Activated B cell treated with CpG ODN at 0.5 μM for 24 hours (primary cell): ENCODE measurements at places on chromosomes 16 and 17.

- peaks cover 18% of the 10 kb centered on the region for H3K4me1 ChIP-seq
- H3K36me3 ChIP-seq, result peaks cover 10% of the 10 kb centered on the region
- no peak for DNase-seq
- peak overlapping the region; percentile 90 for H3K4me3 ChIP-seq
- no peaks in the 10 kb centered on the region for H3K27me3 ChIP-seq
Measured at GRCh38 chr17:16352667-16353316, 477 bp downstream of the CENPV start.

GRCh38 chr16:20089246-20089965, 15.7 kb upstream of the GPR139 start:
- no peaks in the 10 kb centered on the region for H3K27me3 ChIP-seq
- H3K27ac ChIP-seq, result no peak overlapping the region
- no peaks in the 10 kb centered on the region for H3K36me3 ChIP-seq
- no peak overlapping the region for H3K4me3 ChIP-seq
- no peak for DNase-seq
- H3K4me1 ChIP-seq, result no peaks in the 10 kb centered on the region

DNA sequence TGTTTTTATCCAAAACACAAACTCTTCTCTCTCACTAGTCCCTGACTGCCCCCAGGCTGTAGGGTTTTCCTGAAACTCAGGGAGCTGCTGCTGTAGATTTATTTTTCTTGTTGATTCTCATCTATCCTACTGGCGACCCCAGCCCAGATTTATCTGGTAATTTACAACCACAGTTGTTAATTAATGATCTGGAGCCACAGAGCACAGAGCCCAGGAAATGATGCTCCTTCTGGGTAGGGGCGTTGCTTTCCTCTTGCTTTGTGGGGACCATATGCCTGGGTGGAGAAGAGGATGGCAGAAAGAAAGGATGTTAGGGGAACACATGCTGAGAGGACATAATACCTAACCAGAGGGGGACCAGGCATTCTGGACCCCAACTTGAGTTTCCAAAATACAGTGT, 7.4 kb upstream of the ETV4 start:
- H3K4me3 ChIP-seq, result no peak overlapping the region
- H3K27ac ChIP-seq, result no peak overlapping the region
- no peak for DNase-seq
- H3K27me3 ChIP-seq, result peaks cover 46% of the 10 kb centered on the region
- H3K36me3 ChIP-seq, result no peaks in the 10 kb centered on the region
- no peaks in the 10 kb centered on the region for H3K4me1 ChIP-seq

- DNase-seq, result no peak
- H3K27me3 ChIP-seq, result no peaks in the 10 kb centered on the region
- no peak overlapping the region for H3K27ac ChIP-seq
- no peaks in the 10 kb centered on the region for H3K36me3 ChIP-seq
- H3K4me3 ChIP-seq, result no peak overlapping the region
Measured at GRCh38 chr16:57774705-57775285, 27.5 kb downstream of the KIFC3 start.

- H3K36me3 ChIP-seq, result no peaks in the 10 kb centered on the region
- H3K4me3 ChIP-seq, result no peak overlapping the region
- H3K27ac ChIP-seq, result no peak overlapping the region
- no peak for DNase-seq
- H3K27me3 ChIP-seq, result peaks cover 5% of the 10 kb centered on the region
Measured at GRCh38 chr16:17828012-17828411, 357.3 kb upstream of the XYLT1 start.

GRCh38 chr17:81154961-81155360, 10.3 kb upstream of the PVALEF start:
- H3K4me1 ChIP-seq, result peaks cover 4% of the 10 kb centered on the region
- DNase-seq, result no peak
- H3K4me3 ChIP-seq, result no peak overlapping the region
- no peaks in the 10 kb centered on the region for H3K36me3 ChIP-seq
- H3K27me3 ChIP-seq, result peaks cover 8% of the 10 kb centered on the region

DNA sequence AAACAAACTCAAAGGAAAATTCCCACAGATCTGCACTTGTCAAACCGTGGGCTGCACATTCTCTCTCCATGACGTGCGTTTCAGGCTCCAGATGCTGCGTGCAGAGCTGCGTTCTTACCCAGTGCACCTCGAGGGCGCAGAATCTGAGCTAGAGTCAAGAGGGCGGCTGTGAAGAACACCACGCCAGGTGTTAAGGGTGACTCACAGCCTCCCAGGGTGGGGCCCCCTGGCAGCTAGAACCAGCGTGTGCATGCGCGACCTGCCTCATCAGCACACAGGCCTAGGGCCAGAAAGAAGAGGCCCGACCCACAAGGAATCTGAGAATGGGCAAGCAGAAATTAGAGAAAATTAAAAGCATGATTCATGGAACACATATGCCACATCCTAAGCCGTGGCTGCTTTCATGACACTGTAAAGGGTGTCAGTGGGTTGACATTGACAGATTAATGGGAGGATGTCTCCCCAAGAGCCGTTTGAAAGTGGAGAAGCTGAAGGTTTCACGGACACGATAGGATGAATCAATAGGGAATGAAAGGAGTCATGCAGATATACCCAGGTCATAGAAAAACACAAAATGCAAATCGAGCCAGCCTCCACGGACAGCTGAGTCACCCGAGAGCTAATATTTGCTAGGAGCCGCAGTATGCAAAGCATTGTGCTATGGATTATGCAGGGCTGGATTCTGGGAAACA, 29.0 kb downstream of the MARCHF10 start:
- no peak for DNase-seq
- peaks cover 10% of the 10 kb centered on the region for H3K27me3 ChIP-seq
- no peak overlapping the region for H3K4me3 ChIP-seq
- no peaks in the 10 kb centered on the region for H3K36me3 ChIP-seq
- H3K27ac ChIP-seq, result no peak overlapping the region

GRCh38 chr16:85967111-85967510, 68.1 kb downstream of the IRF8 start:
- H3K4me3 ChIP-seq, result no peak overlapping the region
- no peaks in the 10 kb centered on the region for H3K27me3 ChIP-seq
- H3K36me3 ChIP-seq, result no peaks in the 10 kb centered on the region
- peaks cover 67% of the 10 kb centered on the region for H3K4me1 ChIP-seq
- DNase-seq, result no peak

DNA sequence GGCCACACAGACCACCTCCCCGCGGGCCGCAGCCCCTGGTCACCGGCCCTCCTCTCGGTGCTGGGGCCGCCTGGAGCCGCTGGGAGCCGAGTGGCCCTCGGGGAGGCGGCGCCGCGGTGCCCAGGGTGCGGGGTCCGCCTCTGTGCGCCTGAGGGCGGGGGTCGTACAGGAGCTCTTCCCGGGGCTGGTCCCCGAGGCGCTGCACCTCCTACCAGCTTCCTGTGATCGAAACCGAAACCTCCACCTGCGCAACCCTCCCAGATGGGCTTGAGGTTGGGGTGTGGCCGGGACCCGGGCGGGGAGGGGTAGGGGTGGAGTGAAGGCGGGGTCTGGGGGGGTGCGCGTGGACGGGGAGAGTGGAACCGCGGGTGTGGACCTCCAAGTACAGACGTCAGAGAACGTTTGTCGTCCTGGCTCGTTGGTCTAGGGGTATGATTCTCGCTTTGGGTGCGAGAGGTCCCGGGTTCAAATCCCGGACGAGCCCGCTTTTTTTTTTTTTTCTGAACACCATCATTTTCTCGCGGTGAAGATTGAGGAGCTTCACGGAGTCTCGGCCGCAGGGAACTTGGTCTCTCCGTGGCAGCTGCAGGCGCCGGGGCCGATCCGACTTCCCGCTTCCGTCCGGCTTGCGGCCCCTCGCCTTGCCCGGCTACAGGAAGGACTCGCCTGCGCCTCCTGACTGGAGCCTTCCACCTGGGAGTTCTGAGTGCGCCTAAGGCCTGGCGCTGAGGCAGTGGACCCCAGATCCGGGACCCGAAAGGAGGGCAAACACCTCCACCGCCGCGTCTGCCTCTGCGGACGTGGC, 23.9 kb downstream of the ZNF213 start:
- H3K27ac ChIP-seq, result peak overlapping the region; percentile 90
- H3K4me3 ChIP-seq, result peak overlapping the region; percentile 91
- DNase-seq, result peak; percentile 77

GRCh38 chr17:36736201-36737156, 135.1 kb downstream of the MRM1 start:
- no peaks in the 10 kb centered on the region for H3K36me3 ChIP-seq
- no peak overlapping the region for H3K4me3 ChIP-seq
- peaks cover 32% of the 10 kb centered on the region for H3K27me3 ChIP-seq
- H3K27ac ChIP-seq, result no peak overlapping the region

- no peak overlapping the region for H3K4me3 ChIP-seq
- DNase-seq, result no peak
- H3K27ac ChIP-seq, result no peak overlapping the region
- H3K27me3 ChIP-seq, result no peaks in the 10 kb centered on the region
Measured at GRCh38 chr16:3274490-3274889, 8.8 kb upstream of the ZNF263 start.

GRCh38 chr16:70582280-70582978, 58.8 kb downstream of the SF3B3 start:
- H3K27me3 ChIP-seq, result no peaks in the 10 kb centered on the region
- DNase-seq, result no peak
- H3K4me1 ChIP-seq, result no peaks in the 10 kb centered on the region
- no peaks in the 10 kb centered on the region for H3K36me3 ChIP-seq

DNA sequence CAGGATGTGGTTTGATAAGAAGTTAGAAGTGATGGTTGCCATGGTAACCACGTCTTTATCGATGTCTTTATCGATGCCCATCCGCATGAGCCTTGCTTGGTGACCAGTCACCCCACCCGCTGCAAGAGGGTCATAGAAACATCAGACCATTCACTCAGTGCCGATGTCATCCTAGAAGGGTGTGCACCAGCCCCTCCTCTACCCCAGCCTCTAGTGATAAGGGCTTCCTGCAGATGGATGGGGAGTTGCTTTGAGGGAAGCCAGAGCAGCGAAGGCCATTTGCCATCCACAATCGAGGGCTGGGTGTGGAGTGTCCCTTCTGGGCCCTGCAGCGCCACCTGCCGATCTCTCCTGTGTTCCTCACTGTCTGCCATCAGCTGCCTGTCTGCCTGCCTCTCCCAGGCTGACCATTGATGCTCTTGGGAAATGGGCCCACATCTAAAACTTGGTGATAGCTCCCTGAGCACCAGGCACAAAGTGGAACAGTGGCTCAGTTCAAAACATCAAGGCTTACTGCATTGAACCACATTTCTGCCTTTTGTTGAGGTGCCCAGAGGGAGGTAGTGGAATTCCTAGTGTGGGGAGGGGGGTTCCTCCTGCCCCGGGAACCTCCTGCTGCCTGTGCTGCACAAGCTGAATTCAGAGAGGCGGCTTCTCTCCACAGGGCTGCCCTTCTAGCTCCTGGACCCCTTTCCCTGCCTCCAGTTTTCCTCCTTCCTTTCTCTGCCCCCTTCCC, 8.9 kb downstream of the CALB2 start:
- H3K27ac ChIP-seq, result no peak overlapping the region
- DNase-seq, result no peak
- H3K4me3 ChIP-seq, result no peak overlapping the region

DNA sequence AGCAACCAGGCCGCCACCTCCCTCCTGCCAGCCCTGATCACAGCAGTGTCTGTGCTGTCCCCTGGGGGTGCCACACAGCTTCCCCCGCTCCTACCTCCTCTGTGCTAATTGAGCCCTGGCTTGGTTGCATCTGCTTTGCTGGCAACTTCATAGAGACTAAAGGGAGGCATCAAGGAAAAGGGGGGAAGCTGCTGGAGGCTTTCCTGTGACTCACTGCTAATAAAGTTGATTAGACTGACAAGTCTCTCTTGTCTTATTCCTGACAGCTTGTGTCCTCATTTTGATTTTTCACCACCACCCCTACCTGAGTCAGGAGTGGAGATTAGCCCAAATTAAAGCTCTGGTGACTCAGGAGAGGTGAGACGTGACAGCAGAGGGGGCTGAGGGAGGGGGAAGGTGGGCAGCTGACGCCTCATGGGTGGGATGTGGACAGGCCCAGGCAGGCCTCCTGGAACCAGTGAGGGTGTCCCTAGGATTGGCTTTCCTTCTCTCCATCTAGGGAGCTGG, 310.0 kb downstream of the CBLN1 start:
- no peak overlapping the region for H3K4me3 ChIP-seq
- no peak overlapping the region for H3K27ac ChIP-seq
- H3K27me3 ChIP-seq, result no peaks in the 10 kb centered on the region
- no peaks in the 10 kb centered on the region for H3K4me1 ChIP-seq
- H3K36me3 ChIP-seq, result no peaks in the 10 kb centered on the region

DNA sequence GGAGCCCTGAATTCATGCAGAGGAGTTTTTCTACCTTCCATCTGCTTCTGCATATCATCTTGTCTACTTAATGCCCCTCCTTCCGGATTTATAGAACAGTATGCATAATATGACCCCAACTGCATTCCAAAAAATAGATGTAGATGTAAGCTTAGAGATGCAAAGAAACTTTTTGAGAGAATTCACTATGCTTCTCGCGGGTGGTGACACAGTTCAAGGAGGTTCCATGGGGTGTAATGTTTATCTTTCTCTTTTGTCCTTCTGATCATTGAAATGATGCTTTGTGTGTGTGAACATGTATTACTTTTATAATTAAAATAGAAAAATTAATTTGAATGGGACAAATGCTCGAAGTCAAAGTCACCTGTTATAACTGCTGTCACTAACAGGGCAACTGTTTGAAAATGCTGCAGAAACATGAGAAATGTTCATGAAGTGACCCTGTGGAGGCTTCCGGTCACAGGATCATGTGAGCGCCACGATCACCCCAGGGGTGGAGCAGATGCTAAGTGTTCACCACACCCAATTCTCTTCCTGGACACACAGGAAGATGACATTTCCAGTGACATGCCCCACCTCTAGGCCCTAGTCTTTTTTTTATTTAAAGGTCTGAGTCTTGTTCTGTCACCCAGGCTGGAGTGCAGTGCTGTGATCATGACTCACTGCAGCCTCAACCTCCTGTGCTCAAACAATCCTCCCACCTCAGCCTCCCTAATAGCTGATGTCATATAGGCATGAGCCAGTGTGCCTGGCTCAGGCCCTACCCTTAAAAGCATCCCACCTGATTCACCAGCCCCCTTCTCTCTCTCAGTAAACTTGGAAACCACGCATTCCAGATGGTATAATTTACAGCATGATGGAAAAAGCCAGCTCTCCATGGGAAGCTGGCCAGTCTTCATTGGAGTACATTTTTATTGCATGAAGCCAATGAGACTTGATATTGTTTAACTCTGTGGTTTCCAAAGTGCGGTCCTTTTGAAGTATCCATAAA, 21.0 kb upstream of the AGRP start:
- peak overlapping the region; percentile 88 for H3K27ac ChIP-seq
- H3K27me3 ChIP-seq, result no peaks in the 10 kb centered on the region
- H3K36me3 ChIP-seq, result peaks cover 12% of the 10 kb centered on the region
- peaks cover 45% of the 10 kb centered on the region for H3K4me1 ChIP-seq
- DNase-seq, result no peak

DNA sequence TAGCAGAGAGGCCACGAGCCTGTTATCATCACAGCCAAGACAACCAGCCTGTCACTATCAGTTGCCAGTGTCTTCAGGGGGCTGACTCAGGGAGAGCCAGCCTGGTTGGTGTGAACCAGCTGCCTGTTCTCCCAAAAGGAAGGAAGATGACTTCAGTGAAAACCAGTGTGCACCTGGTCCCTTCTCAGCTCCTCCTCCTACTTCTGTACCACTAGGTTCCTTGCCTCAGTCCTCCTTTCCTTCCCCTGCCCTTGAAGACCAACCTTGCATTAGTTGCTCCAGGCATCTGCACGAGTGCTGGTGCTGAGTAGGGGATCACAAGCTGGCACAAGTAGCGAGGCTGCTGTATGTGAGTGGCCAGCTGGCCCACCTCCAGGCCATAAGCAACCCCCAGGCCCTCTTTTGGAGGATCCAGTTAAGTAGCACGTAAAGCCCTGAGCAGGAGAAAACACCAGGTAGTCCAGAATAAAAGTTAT, 8.5 kb downstream of the TUBG1 start:
- no peak overlapping the region for H3K4me3 ChIP-seq
- peaks cover 18% of the 10 kb centered on the region for H3K4me1 ChIP-seq
- DNase-seq, result no peak
